Type B pancreatic cell (in vitro differentiated cells): ENCODE measurements at places on chromosomes 2 and 18. TPM values are rescaled to one million over a fixed set of nuclear protein-coding genes. Genes with fewer than 3 reads are reported as not detected.

Gene ATOH8
- total RNA-seq: 1.8 and 13.7 TPM in 2 replicates

Gene UGT1A8
- total RNA-seq: 0.17 TPM in 1 of 2 replicates, not detected in the other

DNA sequence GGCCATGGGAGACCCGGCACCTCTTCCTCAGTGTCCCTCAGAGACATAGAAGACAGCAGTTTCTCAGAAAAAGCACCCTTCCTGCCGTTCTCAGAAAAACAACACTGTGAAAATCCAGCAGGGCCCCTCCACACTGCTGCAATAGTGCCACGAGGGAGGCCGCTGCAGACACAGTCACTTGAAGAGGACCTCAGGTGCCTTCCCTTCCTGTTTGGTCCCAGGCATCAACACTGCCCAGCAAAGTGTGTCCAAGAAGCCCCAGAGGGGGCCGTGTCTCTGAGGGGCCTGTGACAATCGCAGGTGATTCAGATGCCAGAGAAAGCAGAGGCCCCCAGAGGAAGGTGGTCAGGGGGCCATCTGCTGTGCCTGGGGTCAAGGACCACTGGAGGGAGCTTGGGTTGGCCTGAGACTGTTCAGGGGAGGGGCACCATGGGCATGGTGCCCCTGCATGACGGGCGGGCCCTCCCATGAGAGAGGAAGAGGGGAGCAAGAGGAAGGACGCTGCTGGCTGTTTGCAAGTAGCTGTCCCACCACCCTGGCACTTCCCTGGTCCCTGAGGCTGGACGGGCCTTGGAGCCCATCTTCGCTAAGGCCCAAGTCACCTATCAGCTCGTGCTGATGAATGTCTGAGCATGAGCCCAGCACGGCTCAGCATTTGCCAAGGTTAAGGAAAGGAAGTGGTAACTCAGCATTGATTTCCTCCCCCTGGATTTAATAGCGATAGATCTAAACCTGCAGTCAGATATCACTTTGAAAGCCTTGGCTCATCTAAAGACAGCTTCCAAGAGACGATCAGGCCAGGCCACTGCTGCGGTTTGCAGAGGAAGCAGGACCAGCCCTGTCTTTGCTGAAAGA is 9.1 kb downstream of the TWIST2 start:
- DNase-seq: peak; percentile 55

Gene CDCA7
- 13.1 and 54.0 TPM in 2 replicates for total RNA-seq

GRCh38 chr2:71358931-71359671 is 27.5 kb downstream of the ZNF638 start:
- DNase-seq: no peak

DNA sequence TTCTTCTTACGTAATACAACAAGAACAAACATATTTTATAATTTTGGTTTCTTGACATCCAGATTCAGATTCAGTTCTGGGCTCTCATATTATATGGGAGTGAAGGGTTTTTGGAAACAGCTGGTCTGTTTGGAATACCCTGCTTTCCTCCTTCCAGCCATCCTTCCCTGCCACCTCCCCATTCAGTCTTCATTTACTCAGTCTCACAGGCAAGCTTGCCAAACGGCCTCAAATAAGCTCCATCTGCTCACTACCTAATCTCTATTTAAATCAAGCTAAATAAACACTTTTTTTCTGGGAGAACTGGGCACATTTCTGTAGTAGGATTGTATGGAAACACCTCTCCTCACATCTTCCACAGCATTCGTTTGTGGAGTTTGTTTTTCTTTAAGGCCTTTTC is 147.5 kb downstream of the RND3 start:
- no peak for DNase-seq

DNA sequence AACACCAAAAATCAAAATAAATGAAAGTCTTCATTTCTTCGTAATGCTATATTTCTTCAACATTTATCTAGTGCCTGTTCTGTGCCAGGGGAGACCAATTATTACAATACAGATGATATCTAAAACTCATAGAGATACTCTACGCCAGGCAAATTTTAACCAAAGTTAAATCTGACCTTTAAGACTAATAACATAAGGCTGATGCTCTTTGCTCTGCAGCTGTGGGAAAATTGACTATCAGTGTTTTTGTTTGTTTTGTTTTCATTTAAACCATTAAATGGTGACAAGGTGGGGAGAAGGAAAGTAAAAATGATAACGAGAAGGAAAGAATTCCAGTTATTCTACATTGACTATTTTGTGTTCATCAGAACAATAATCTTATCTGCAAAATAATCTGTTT is 406.4 kb downstream of the LRP1B start:
- DNase-seq: no peak

DNA sequence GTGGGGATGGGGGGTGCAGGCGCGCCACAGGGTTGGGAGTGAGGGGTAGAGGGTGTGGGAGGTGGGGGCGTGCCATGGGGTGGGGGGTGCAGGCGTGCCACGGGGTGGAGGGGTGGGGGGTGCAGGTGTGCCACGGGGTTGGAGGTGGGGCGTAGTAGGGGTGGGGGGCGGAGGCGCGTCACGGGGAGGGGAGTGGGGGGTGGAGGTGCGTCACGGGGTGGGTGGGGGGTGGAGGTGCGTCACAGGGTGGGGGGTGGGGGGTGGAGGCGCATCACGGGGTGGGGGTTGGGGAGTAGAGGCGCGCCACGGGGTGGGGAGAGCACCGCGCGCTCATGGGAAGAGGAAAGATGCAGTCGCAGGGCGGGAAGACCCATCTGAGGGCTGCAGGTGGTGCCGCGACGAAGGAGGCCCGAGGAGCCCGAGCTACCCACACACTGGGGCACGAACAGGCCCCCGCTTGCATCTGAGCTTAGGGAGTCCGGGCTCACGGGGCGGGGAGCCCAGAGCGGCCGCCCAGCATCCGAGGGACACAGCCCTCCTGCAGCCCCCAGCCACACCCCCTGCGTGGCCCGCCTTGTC is 37.5 kb downstream of the SNED1 start:
- DNase-seq: no peak

DNA sequence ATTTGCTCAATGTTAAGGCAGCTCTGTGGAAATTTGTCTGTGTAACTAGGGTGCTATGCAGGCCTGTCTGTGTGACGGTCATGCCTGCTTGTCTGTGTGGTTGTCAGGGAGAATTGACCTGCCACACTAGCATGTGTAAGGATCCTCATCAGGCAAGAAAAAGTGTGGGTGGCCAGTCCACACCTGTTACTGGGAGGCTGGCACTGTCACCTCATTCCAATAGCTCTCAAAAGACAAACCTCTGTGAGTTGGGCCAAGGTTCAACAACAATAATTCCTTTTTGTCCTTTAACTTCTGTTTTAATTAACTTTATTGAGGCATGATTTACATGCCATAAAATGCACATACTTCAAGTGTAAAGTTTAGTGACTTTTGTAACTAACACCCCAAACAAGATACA is 4.2 kb upstream of the MARCO start:
- no peak for DNase-seq

Gene RAMP1
- 11.3 and 23.8 TPM in 2 replicates for total RNA-seq

- DNase-seq: no peak
These were observed 295.8 kb upstream of the ACVR2A start for GRCh38 chr2:147549054-147549453.

DNA sequence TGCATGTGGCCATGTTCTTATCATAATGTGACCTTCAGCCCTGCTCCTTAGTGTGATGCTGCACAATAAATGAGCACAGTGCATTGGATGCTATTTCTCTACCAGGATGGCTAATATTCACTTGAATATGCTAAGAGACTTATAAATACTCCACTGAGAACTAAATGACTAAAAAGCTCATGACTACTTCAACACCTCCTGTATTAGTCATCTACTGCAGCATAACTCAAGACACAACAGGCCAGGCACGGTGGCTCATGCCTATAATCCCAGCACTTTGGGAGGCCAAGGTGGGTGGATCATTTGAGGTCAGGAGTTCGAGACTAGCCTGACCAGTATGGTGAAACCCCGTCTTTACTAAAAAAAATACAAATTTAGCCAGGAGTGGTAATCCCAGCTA is 213.4 kb downstream of the RND3 start:
- no peak for DNase-seq

- no peak for DNase-seq
These were observed 5.5 kb downstream of the WDR75 start for GRCh38 chr2:189446780-189447179.

- DNase-seq: no peak
These were observed 12.2 kb upstream of the YPEL5 start for GRCh38 chr2:30134582-30134981.

DNA sequence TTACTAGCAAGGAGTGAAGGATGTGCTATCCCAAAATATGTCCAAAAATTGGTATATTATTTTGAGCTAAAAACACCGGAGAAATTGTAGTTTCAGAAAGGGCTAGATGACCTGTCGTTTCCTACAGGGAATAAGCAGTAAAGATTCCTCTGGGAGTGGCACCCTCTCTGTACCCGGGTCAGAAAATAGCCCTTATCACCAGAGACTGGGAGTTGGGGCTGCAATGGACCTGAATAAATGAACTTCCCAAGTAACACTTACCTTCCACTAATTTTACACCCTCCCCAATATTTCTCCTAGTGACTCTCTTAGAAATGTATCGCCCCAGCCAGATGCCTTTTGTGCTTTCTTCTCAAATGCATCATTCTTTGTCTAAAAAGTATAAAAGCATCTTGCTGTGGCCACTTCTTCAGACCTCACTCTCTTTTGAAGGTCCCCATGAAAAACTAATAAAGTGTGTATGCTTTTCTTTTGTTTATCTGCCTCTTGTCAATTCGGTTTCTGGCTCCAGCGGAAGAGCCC is 734 bp upstream of the RMC1 start:
- DNase-seq: no peak

GRCh38 chr18:79248495-79249060 is 147.2 kb upstream of the NFATC1 start:
- no peak for DNase-seq

Gene TWIST2
- total RNA-seq: 0.95 and 27.3 TPM in 2 replicates

GRCh38 chr2:63555931-63556330 is 32.3 kb downstream of the WDPCP start:
- no peak for DNase-seq

GRCh38 chr2:15421753-15422152 is 139.4 kb downstream of the NBAS start:
- DNase-seq: no peak

DNA sequence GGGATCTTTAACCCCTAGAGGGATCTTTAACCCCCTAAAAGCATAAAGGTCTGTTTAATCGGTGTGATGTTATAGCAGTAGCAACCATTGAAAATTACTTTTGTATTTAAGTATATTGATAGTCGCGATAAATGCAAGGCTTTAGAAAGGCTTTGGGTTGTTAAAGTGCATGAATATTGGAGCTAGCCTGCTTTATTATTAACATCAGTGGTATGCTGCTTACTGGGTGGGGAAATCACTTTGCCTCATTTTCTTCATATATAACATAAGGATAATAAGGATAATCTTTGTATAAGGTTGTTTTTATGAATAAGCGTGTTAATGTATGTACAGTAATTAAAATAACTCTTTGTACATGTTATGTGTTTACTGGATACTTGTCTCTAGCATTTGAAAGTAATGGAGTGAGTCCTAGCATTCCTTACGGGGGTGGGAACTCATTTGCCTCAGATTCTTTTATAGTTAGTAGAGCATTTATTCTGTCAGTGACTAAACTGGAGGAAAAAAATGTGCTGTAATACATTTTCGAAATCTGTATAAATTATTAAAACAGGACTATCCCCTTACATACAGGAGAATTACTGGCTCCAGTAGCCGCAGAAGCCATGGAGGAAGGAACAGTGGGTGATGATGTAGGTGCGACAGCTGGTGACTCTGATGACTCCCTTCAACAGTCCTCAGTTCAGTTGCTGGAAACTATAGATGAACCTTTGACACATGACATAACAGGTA is 122.2 kb downstream of the BIRC6 start:
- DNase-seq: no peak

Gene ZNF892
- 7.2 and 14.0 TPM in 2 replicates for total RNA-seq

- DNase-seq: peak; percentile 52
These were observed 511.4 kb upstream of the MYT1L start for GRCh38 chr2:2842466-2842865.

GRCh38 chr18:11050966-11051365 is 98.4 kb downstream of the PIEZO2 start:
- DNase-seq: no peak

DNA sequence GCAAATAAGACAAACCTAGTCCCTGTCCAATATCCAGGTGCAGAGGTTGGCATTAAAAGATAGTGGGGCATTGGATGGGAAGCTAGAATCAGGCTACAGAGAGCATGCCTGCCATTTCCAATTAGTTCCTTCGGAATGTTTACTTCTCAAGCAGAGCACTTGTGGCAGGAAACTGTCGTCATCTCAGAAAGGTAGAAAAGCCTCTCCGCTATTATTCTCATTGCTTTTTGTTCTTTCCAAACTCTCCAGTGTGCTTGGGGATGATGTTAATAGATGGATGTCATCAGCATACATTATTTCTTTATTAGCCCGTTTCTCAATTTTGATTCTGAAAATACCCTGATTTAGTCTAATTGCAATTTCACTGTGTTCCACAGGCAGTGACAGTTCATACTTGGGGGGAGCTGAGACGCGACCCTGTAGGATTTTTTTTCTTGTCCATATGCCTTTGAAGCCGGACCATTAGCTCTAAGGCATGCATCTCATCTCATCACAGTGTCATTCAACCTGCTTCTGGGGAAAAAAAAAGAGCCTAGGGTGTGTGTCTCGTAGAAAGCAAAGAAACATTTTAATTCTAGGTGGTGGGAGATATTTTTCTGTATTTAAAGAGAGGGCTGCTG is 7.7 kb downstream of the ASB18 start:
- no peak for DNase-seq

Gene PID1
- total RNA-seq: 0.79 and 0.92 TPM in 2 replicates

DNA sequence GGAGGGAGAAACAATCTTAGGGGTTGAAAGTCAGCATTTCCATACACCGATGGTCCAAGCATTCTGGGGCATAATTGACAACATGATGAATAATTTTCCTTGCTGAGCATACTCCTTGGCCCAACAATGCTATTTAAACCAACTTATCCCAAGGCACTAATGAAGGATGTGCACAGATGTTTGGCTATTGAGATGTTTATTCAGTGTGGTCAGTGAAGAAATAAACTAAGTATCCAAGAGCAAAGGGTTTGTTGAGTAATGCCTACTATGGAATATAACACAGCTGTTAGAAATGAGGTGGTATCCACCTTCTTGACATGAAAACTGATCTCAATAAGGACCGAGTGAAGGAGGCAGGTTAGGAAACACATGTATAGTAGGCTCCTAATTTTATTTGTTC is 53.9 kb upstream of the RAB6D start:
- no peak for DNase-seq

DNA sequence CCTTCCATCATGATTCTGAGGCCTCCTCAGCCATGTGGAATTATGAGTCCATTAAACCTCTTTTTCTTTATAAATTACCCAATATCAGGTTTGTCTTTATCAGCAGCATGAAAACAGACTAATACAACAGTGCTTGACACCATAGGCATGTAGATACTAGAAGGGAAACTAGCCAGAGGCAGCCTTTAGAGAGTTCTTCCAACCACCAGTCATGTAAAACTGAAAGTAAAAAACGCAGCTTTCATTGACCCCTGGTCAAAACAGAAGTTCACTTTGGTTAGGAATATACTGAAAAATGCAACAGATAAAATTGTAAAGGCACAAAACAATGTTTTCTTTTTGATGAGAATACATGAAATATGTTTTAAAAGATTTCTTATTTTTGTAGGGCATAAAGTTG is 122.8 kb upstream of the L3MBTL4 start:
- DNase-seq: no peak

Gene CD8B2
- 0.31 TPM in 2 replicates for total RNA-seq
